ENCODE measurements at places on chromosomes 2 and 18.

DNA sequence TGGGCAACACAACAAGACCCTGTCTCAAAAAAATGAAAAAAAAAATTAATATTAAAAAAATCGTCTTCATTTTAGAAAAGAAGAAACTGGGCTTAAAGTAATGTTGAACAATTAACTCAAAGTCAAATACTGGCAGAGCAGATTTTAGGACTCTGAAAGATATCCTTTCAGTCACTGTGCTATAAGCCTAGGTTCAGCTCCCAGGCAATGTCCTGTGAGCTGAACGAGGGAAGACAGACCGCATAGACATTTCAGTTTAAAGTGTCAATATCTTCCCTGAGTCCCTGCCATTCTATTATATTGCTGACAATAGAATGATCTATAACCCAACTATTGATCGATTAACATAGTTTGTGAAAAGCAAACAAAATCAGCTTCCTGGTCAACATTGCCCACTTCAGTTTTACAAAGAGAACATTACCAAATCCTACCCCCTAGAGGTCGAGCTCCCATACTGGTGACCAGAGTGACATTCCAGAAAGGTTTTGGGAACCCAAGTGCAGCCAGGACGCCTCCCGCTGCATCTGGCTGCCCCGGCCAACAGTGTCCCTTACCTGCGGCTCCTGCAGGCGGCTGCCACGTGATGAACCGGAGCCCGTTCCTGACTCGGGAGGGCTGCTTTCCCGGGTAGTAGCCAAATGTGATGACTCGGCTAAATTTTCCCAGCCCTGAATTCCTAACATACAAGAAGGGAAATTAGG, 639 bp downstream of the MRO start:
- DNase-seq = peak; percentile 17

- no peak for DNase-seq
Measured at GRCh38 chr2:208006337-208006736, 19.0 kb downstream of the PLEKHM3 start.

DNA sequence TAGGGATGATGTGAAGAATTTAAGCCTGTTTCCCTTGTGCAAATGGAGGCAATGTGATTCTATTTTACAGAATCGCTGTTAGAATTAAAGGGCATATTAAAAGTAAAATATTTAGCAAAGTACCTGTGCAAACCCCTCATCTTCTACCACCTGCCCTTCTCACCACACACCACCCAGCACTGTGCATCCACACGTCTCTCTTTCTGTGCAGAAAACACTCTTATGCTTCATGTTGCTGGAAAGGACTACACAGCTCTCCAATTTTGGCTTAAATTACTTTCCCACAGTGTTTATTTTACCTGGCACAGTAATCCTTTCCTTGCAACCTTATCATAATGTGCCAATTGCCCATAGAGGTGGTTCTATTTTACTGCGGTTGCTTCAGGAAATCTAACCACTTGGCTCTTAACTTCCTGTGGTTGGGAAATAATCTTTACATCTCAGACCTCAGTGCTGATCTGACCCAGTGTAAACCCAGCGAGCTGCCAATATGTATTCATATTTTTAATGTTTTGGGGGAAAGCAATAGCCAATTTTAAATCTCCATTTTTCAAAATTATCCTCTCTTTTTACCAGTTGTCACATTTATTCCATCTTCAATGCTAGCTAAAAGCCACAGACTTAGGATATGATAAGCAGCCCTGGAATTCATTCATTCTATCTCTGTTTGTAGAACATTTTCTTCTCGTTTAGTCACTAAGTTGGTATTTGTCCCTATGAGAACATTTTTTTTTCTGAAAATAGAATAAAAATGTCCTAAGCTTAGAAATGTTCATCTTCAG, 250.9 kb downstream of the DSEL start:
- no peak for DNase-seq

DNA sequence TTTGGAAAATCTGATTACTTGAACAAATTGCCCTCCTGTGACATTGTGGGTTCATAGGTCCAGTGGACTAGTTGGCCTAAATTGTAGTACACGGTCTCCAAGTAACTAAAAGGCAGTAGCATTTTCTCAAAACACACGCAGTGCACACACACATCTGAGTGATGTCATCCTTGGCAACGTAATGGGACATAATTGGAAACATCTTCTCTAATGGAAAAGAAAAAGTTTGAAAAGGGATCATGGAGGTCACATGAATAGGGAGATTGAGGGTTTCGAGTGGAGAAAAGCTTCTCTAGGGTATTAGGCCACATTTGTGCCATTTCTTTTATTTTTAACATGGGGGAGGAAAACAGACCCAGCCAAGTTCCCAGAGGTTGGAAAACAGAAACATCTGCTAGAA, 93.3 kb downstream of the MAP4K4 start:
- no peak for DNase-seq

GRCh38 chr18:75799449-75800330, 372.2 kb upstream of the SMIM21 start:
- no peak for DNase-seq

DNA sequence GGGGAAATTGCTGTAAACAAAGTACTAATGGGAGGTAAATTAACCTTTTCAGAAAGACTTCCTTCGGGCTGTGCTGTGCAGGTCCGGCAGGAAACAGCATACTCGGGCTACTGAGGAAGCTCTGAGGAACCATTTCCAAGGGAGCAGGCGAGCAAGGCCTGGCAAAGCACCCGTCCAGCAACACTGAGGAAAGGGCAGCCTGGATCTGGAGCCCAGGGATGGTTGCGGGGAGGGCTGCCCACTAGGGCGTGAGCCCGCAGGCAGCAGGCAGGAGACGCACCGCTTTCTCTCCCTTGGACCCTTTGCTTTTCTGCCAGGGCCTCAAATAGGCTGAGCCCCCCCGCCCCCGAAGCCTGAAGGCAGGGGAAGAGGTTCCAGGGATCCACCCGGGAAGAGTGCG, 89.5 kb downstream of the SOX11 start:
- DNase-seq = no peak

DNA sequence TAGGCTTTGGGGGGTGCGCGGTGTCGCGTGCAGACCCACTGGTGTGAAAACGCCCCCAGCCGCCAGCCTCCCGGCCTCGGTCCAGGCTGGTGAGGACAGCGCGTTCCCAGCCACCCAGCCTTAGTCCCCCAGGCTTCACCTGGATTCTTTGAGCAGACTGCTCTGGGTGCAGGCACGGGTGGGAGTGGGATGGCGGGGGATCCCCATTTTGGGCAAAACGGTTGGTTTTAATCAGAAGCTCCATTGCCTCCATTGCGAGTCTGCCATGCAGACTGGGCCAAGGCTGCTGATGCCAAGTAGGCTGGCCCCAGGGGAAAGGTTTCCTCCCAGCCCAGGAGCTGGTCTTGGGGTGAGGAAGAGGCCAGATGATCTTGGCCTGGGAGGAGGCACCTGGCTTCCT, 445 bp downstream of the MLPH start:
- no peak for DNase-seq

DNA sequence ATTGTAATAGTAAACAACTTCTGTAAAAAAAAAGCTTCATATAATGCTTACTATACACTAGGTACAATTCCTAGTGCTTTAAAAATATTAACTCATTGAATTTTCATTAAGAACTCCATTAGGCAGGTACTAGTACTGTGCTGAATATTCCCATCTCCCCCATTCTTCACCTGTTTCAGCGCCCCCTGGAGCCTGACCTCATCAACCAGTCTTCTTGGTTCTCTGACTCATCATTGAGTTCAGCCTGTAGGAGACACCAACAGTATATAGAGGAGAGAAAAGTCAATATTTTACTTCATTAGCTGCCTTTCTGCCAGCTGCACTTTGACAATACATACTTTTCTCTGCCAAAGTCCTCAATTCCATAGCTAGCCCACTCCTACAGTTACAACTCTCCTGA, 1009.9 kb upstream of the KLHL29 start:
- no peak for DNase-seq

DNA sequence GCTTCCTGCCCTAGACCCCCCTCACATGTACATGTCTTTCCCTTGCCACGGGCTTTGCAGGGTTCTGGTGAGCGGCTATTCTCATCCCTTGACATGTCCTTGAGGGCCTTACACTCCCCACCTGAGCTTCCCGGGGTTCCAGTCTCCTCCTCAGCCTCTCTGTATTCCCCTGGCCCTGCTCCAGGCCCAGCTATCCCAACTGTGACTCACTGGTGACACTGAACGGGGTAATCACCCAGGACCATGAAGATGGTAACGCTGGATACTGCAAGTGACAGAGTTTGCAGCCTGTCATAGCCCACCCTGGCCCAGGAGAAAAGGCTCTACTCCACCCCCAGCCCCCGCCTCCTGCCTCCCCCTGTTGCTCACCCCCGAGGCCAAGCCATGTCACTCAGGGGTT, 27.3 kb downstream of the KIF3C start:
- DNase-seq = no peak

Data from C1 segment of cervical spinal cord (tissue), 14 donors.